ENCODE measurements at places on chromosomes 4 and X. TPM values are rescaled to one million over a fixed set of nuclear protein-coding genes. Genes with fewer than 3 reads are reported as not detected.

Gene PWWP3B
- total RNA-seq: not detected

Gene WAS
- 0.28 TPM for total RNA-seq

Gene PABPC1L2A
- not detected for total RNA-seq

Gene KCND1
- 1.1 TPM for total RNA-seq

Gene XAGE2
- not detected for total RNA-seq
